ENCODE measurements at places on chromosomes 6 and 20.
A peak's percentile ranks its signal among the peaks of the same experiment; 100 is the strongest.

GRCh38 chr6:1379017-1379787 lies 10.2 kb upstream of the FOXF2 start:
- no peak for DNase-seq

GRCh38 chr6:158660333-158660754 lies 10.5 kb downstream of the SYTL3 start:
- DNase-seq, result peak; percentile 51

DNA sequence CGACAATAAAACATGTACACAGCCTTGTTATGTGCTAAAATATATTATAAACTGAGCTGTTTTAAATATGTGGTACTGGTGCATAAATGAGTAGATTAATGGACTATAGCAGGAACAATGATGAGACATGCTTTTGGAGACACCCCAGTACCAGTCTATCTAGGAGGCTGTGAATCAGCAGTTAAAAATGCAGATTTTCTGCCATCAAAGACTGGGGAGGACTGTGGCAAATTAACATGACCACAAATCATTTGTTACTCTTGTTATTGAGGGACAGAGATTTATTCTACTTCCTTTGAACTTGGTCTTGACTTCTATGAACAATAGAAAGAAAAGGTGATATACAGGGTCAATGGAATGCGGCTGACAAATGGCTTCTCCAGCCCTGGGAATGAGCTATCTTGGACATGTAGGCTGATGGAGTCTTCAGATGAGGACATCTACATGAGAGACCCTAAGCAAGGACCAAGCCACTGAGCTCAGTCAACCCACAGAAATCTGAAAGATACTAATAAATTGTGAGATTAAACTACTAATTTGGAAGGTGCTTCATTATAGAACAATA lies 551.7 kb upstream of the GJE1 start:
- DNase-seq, result no peak

DNA sequence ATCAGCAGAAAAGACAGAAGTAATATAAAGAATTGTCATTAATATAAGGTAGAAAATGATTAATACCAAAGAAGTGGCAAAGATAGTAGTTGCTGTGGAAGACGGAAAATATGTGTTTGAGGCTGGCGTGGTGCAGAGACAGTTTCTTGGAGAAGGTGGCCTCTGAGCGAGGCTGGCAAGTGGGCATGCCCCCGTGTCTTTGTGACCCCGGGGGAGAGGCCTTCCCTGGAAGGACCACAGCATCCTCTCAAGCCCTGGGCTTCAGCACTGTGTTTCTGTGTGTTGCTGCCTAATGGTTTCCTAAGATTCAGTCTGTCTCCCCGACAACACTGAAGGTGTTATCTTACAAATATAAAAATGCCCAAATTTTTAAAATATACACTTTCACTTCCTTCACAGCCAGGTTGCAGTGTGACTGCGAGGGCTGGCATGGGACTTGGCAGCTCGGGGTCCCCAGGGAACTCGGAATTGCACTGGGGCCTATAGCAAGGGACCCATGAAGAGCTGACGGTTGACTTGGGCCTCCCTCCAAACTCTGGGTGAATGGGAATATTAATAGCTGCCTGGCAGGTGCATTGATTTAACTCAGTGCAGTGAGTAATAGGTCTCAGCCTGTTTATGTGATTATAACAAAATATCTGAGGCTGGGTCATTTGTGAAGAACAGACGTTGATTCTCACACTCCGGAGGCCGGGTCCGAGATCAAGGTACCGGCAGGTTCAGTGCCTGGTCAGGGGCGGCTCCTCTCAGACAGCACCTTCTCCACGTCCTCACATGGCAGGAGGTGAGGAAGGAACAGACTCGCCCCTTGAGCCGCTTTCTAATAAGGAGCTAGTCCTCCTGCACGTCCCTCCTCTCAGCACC lies 47.4 kb upstream of the AFDN start:
- DNase-seq, result no peak

GRCh38 chr20:58753267-58753921 lies 60.8 kb downstream of the NPEPL1 start:
- no peak for DNase-seq

DNA sequence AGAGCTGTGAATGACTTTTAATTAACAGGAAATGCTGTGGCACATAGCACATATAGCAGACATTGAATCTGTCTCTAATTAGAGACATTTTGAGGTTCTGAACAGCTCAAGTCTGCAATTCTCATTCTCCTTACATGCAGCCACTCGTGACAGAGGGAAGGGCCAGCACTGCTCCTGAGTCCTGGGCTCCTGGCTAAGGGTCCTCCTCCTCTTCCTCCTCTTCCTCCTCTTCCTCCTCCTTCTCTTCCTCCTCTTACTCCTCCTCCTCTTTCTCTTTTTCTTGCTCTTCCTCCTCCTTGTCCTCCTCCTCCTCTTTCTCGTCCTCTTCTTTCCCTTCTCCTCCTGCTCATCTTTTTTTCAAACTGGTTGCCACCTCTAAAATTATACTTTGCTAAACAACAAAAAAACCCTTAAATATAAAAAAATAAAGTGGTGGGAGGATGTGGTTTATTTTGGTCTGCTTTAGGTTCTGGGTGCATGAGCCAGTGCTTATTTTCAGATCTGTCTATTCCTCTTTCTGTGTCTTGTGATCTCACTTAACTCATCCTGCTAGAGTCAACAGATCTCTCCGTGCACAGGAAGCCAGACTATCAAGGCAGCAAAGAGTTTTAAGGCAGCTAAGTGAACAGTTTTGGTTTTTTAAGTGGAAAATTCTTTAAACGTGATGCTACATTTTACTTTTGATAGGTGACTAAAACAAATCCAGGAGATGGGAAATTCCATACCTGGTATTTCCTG lies 159.3 kb downstream of the CD83 start:
- DNase-seq, result no peak

DNA sequence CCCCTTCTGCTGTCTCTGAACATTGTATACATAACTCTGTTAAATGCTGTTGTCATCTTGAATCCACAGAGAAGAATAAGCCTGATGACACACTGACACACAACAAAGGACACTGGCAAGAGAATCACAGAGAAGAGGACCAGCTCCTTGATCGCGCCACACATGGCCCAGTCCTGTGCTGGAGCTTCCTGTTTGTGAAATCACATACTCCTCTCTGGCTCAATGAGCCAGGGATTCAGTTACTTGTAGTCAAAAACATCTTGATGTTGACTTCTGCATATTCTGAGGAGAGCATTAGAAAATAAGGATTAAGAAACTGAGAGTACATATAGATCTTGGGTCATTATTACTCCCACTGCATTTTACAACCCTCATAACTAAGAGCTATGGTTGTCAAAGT lies 100.1 kb downstream of the EPB41L2 start:
- no peak for DNase-seq

GRCh38 chr20:37841971-37842370 lies 61.0 kb upstream of the VSTM2L start:
- DNase-seq, result no peak

- DNase-seq, result no peak
Measured at GRCh38 chr20:23086931-23087411, 847 bp upstream of the CD93 start.

DNA sequence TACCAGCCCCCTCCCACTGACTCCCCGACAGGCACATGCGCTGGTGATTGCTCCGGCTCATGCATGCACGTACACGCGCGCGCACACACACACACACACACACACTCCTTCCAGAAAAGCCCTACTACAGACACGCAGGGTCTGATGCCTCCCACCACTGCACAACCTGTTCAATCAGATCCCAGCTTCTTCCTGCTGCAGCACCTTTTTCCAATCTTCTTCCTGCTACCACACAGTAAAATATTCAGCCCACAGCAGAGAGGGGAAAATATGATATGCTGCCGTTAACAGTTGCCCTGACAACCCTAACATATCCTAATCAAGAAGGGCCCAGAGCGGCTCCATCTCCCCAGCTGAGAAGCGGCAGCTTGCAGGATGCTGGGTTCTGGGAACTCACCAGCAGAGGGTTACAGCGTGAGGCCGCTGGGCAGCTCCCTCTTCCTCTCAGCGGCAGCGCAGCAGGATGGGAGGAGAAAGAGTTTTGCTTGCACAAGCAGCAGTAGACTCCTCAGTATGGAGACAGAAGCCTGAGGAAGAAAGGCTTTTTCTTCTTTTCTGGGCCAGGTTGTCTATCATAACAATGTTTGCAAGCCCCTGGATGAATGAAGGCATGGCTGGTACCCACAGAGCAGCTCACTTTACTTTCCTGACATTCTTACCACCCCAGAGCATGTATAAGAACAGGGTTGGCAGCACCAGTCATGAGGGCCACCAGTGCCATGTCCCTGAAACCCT lies 23.9 kb downstream of the MAP7 start:
- peak; percentile 64 for DNase-seq

- no peak for DNase-seq
Measured at GRCh38 chr6:127195833-127196232, 70.8 kb upstream of the RNF146 start.

- peak; percentile 89 for DNase-seq
Measured at GRCh38 chr6:31572041-31572911, at the start of gene LTA. Gene LTA (plus strand): TSS chr6:31572289. CDS start chr6:31572743, 454 bp downstream.

GRCh38 chr20:58616411-58616810 lies 34.7 kb upstream of the STX16 start:
- no peak for DNase-seq

GRCh38 chr6:15550546-15551123 lies 112.2 kb downstream of the DTNBP1 start:
- DNase-seq, result no peak

DNA sequence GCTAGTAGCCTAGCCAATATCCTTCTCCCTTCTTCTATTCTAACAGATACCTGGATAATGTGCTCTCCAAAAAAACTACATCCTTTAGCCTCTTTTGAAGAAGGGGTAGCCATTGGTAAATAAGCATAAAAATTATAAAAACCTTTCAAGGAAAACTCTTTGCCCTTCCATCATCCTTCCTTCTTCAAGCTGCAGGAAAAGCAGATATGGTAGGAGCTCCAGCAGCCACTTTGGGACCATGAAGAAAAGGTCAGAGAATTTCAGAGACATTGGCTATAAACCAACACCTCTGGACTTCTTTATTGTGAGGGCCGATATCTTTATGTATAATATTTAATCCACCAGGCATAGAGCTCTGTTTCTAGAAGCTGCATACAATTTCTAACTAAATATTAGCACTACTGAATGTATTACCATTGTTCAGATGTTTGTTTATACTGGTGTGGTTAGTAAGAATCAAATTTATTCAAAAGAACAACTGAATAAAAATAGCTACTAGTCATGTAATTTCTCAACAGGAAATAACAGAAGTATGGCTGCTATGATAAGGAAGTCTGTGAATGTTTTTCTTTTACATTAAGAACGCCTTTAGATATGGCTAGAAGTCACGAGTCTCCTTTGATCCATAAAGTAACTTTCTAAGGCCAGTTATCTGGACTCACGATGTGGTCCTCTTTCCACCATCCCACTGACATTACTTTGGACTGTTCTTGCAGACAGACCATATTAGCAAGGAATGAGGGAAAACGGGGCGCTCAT lies 32.2 kb downstream of the MYLK4 start:
- no peak for DNase-seq

DNA sequence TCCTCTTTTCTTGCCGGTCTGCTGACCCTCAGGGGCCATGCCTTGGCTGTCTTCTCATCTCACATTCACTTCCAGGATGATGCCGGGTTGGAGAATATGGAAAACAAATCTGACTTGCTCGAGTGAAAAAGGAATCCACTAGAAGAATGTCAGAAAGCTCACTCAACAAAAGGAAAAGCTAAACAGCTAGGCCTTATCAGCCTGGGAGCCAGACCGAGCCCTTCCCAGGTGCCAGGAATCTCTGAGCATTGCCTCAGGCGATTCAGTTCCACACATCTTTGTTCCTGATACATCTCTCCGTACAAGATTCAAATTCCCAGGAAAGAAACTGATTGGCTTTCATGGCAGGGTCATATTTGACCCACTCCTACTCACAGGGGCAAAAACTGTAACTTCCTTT lies 9.2 kb upstream of the OSER1 start:
- no peak for DNase-seq

DNA sequence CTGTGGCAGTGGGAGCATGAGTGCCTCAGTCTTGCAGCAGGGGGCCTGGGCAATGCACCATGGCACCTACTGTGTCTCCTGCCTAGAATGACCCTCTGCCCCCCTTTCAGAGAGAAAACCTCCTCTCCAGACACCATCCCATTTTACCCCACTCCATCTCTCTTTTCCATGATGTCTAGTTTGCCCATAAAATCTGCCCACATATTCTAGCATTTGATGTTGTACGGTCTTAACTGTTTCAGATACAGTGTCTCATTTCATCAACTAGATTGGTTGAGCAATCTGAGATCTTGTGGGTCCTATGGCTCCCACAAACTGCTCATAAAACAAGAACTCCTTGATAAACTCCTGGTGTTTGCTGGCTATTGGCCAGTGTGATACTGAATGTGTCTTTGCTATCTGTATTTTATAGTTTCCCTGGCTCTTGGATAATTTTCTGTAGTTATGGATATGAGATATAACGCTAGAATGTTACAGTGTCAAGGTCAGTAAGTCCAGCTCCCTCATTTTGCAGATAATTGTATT lies 8.1 kb downstream of the PNPLA1 start:
- DNase-seq, result no peak

DNA sequence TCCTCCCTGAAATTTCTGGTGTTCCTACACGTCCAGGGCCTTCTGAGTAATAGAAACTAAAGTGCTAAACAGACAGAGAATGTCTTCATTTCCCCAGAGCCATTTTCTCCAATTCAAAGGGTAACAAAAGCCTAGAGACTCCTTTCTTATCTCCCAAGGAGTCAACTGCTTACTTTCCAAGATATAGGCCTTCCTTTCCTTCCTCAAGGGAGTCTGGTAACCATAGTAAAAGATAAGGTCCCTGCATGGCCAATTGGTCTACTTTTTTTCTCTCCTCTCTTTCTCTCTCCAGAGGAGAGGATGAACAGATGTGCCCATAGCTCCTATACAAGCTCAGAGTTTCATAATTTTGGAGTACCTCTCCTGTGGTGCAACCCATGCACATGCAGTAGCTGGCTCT lies 185.7 kb downstream of the ASCC3 start:
- DNase-seq, result no peak

DNA sequence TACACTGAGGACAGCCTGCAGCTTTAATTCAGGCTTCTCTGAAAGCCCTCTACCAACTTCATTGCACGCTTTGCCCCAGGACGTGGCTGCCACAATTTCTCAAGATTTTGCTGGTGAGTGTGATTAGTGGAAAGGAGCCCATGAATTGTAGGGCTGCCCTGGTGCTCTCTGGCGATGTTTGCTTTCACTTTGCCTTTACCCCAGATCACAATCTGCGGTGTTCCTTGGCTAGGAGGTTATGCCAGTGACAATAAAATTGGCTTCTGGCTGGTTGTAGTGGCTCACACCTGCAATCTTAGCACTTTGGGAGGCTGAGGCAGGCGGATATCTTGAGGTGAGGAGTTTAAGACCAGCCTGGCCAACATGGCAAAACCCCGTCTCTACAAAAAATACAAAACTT lies 139.3 kb downstream of the FOXC1 start:
- DNase-seq, result no peak
